ENCODE measurements at places on chromosomes 11 and 22.
A peak's percentile ranks its signal among the peaks of the same experiment; 100 is the strongest.

DNA sequence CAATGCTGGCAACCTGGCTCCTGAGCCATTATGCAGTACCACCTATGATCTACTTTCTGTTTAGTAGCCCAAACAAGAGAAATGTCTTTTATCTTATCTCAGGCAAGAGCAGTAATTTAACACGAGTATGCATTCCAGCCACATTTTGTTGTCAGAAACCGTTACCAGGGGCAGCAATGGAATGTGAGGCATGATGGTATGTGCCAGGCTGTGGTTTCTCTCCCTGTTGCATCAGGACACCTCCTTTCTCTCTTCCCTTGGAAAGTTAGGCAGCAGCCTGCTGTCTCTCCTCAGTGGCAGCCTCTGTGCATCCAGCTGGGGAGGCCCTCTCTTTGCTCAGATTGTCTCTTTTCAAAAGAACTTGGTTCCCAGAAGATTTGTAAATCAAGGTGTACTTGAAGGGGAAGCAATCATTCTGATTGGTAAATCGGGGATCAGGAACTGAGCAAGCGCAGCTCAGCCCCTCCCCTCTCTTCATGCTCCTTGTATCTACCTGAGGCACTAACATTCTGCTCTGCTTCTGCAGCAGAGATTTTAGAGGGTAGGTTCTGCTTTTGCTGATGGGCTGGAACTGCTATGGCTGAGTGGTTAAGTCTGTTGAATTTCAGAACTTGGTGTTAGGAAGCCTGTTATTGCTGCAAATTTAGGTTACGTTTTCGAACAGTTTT lies 229.2 kb downstream of the ADAMTS15 start:
- no peak for DNase-seq

GRCh38 chr11:67276781-67277230 lies 10.5 kb downstream of the GRK2 start:
- no peak for DNase-seq

- peak; percentile 84 for DNase-seq
These were observed 17.0 kb downstream of the P2RY6 start for GRCh38 chr11:73288873-73289707.

GRCh38 chr11:68990995-68991780 lies 10.4 kb upstream of the MRGPRD start:
- no peak for DNase-seq

DNA sequence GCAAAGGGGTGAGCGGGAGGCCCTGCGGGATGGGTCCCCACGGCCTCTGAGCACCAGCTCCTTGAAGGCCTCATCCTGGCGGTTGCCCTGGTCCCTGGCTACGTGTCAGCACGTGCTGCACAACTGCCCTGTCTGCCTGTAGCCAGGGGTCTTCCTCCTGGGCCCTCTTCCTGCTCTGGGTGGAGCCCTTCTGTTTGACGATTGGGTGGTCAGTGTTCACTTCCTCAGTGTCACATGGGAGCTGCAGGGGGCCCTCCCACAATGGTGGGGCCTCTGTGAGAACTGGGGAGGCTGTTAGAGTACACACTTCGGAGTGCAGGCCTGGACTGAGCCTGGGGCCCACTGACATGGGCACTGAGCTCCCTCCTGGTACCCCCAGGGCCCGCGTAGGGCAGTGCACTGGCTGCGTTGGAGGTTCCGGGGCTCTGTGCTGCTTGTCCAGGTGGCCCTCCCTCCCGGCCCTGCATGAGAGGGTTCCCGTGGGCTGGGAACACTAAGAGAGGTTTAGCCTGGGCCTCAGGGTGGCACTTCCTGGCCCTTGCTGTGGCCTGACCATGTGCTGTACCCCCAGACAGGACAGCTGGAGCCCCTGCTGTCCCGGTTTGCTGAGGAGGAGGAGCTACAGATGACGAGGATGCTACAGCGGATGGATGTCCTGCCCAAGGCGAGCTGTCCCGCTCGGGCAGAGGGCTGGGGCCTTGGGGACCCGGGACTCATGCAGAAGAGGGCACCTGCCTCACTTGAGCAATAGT lies 13.8 kb downstream of the DGCR6L start:
- DNase-seq: no peak
